ENCODE measurements at places on chromosomes 1 and 21. TPM values are rescaled to one million over a fixed set of nuclear protein-coding genes. Genes with fewer than 3 reads are reported as not detected.
A peak's percentile ranks its signal among the peaks of the same experiment; 100 is the strongest.

The NKAIN1 gene
- not detected for total RNA-seq

The ADAM30 gene
- not detected for total RNA-seq

- DNase-seq = no peak
Observed at GRCh38 chr1:81371864-81372263, 428.9 kb upstream of the ADGRL2 start.

DNA sequence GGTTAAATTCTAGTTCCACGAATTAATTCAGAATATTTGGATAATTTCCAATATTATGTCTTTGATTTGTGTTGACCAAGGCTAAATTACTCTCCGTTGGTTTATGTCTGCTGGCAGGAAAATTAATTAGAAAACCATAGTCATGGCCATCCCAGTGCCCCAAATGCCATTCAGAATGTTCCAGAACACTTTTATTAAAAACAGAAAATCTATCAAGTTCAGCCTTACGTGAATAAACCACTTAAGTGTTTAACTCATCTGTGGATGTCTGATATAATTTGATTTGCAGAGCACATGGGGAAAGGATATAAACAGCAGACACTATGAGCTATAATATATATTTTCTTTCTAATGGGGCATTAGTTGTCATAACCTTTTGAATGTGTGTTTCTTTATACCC is 480.7 kb downstream of the MRPL39 start:
- DNase-seq = no peak

DNA sequence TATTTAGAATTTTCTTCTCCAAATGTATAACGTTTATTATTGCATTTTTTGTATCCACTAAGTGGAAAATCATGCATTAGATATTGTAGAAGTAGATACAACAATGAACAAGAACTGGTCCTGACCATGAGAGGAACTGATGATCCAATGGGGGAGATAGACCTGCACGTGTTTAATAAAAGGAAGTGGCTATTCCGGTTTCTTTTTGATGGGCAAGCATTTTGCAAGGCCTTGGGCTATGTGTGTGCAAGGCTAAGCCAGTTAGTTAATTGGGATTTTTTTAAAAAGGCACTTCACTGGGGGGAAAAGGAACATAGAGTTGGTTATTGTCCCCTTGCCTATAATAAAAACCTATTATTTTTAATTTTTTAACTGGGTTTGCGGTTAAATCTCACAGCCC is 961 bp upstream of the VCAM1 start:
- DNase-seq = no peak

The SERTAD4 gene
- total RNA-seq = not detected

DNA sequence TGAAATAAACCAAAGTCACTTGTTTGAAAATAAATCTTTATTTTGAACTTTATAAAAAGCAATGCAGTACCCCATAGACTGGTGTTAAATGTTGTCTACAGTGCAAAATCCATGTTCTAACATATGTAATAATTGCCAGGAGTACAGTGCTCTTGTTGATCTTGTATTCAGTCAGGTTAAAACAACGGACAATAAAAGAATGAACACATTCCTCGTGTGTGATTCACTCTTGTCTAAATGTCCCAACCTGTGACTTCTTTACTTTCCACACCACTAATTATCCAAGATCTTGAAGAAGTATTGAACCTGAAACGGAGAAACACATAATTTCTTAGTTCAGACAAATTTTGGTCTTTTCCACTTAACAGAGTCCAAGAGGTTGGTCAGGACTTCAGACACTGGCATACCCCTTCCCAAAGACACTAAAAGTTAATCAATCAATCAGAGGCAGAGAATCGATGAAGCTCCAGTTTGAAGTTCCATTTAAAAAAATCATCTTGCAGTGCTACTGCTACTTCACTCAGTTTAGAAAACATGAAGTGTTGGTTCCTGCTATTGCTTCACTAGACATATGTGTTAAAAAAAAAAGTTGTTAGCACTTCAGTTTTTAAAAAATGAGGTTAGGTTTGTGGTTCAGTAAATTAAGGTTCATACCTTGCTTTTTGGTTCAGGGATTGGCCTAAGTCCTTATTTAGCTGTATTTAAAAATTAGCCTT is 26.2 kb downstream of the ATP1B1 start:
- no peak for DNase-seq

DNA sequence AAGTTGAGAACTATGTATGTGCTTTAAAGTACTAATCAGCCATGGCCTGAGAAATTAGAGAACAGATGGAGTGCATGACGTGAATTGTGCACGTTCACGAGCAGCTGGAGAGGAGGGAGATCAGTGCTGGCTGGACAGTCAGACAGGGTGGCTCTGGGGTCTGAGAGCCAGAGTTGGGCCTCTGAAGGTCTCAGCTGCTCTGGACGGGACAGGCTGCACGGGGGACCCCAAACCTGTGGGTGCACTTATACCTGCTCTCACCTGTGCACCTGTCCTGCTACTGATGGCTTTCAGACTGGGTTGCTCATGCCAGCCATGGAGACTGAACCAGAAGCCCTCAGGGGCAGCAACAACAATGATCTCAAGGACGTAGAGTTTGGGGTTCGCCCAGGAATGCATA is 43.5 kb downstream of the UMODL1 start:
- no peak for DNase-seq

GRCh38 chr1:119093721-119094120 is 46.7 kb downstream of the WARS2 start:
- no peak for DNase-seq

- DNase-seq = no peak
Observed at GRCh38 chr1:95578462-95578861, 344.5 kb downstream of the RWDD3 start.

DNA sequence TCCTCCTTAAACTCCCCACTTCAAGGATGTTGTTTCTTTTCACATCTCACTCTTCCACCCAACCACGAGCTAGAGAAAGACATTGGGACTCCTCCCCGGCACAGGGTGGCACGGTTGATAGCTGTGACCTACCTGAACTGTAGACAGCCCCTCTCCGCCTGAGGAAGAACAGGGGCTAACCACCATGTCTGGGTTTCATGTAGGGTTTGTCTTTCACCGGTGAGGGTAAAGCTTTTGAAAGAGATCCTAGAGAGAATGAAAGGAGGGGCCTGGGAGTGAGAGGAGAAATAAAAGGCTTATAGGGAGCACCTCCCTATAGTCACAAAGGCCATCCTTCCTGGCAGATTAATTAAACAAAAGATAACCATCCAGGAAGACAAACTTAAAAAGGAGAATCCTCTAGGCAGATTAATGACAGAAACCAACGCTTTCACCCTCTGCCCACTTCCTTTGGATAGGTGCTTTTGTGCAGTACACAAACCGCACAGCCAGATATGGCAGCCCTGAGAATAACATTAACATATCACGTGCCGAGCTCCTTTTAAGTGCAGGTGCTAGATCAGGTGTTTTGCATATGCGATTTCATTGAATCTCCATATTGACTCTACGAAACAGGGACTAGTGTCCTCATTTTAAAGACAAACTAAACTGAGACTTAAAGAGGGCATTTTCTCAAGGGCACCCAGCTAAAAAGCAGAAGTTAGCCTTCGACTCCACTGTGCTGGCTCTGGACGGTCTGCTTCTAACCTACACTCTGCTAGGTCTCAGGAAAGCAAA is 178.1 kb upstream of the RUNX1 start:
- peak; percentile 42 for DNase-seq

DNA sequence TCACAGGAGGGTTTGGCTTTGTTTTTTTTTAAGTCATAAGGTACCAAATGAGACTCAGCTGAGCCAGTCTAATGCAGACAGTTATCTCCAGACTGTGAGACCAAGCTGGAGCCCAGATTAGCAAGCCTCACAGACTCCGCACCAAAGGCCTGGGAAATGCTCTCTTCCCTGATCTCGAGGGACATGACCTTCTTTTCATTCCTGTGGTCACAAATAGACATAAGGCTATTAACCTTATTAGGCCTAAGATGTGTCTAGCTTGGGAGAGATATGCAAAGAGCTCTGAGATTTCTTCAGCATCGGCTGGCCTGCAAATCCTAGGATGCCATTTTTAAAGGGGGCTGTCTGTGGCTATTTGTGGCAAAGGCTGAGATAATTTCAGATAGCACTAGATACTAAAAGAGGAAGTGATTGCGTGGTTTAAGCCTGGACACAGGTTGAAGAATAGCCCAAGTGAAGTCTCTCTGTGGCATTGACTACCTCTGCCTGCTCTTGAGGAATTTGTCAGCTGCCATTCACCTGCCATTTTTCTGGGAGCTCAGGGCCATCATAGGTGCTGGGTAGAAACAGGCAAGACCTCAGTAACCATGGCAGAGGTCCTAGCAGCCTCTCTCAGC is 301.3 kb downstream of the SIPA1L2 start:
- DNase-seq = no peak

- no peak for DNase-seq
Observed at GRCh38 chr1:232542633-232543593, 87.0 kb downstream of the SIPA1L2 start.

DNA sequence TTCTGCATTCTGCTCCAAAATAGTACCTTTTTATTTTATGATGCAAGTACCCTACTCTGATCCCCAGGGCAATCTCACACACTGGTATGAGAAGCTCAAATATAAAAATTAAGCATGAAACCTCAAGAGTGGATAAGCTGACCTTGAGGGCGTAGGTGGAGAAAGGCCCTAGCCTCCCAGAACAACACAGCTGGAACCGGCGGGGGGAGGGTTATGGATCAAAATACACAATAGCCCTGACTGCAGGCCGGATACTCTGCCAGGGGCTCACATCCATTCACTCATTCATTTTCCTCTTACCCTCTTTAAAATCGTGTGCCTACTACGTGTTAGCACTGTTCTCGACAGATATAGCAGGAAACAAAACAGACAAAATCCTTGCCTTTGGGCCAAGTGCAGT is 32.8 kb upstream of the ECE1 start:
- no peak for DNase-seq

GRCh38 chr1:7223334-7224080 is 438.3 kb downstream of the CAMTA1 start:
- DNase-seq = no peak

The NDC1 gene
- 33.3 TPM for total RNA-seq

The C1orf141 gene
- not detected for total RNA-seq

DNA sequence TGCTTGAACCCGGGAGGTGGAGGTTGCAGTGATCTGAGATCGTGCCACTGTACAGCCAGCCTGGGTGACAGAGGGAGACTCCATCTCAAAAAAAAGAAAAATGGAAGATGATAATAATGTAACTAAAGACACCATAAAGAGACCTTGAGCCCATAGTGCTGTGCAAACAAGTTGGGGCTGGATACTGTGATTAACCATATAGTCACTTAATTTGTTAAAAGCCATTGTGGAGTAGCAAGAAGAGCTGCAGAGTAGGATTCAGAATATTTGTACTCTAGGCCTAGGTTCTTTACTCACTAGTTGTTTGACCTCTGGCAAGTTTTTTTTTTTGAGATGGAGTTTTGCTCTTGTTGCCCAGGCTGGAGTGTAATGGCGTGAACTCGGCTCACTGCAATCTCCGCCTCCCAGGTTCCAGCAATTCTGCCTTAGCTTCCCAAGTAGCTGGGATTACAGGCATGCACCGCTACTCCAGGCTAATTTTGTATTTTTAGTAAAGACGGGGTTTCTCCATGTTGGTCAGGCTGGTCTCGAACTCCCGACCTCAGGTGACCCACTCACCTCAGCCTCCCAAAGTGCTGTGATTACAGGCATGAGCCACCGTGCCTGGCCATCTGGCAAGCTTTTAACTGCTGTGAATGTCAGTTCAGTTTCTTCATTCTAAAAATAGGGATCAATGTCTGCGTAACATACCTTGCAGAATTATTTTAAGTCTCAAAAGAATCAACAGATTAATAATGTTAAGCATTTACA is 12.8 kb downstream of the CAP1 start:
- no peak for DNase-seq

- no peak for DNase-seq
Observed at GRCh38 chr1:32885676-32886003, 651 bp upstream of the HPCA start.

The SLC30A2 gene
- total RNA-seq = not detected

The AZIN2 gene
- 2.1 TPM for total RNA-seq

The FCRLB gene
- total RNA-seq = not detected

The TNNT2 gene
- total RNA-seq = not detected

GRCh38 chr1:155591770-155592169 is 18.2 kb upstream of the MSTO1 start:
- DNase-seq = no peak

GRCh38 chr1:69172003-69173000 is 395.4 kb upstream of the LRRC7 start:
- no peak for DNase-seq

GRCh38 chr1:51264451-51264850 is 28.4 kb downstream of the RNF11 start:
- DNase-seq = no peak

- DNase-seq = no peak
Observed at GRCh38 chr1:225697428-225697827, 44.5 kb upstream of the ENAH start.

GRCh38 chr1:82143108-82143833 is 342.5 kb downstream of the ADGRL2 start:
- DNase-seq = no peak

The ZNF683 gene
- not detected for total RNA-seq

DNA sequence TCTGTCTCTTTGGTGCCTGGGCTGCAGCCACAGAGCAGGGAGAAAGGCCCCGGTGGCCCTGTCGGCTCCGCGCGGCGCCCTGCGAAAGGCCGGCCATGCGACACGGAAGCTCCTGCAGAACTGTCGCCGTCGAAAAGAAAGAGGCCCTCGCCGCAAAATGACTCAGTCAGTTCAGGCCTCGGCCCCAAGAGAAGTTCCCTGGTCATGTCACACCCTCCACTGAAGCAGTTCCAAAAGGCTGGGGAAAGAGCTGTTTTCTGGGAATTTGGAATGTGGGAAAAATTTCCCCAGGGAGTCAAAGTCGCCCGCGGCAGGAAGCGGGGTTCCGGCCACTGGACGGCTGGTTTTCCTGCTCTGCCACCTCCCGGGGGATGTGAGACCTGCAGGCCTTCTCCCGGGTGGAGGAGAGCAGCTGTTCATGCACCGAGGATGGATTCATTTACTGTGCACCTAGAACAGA is 115.8 kb upstream of the ZNF678 start:
- no peak for DNase-seq

The SPATA45 gene
- total RNA-seq = not detected

GRCh38 chr1:29331729-29332128 is 95.4 kb downstream of the PTPRU start:
- DNase-seq = no peak

DNA sequence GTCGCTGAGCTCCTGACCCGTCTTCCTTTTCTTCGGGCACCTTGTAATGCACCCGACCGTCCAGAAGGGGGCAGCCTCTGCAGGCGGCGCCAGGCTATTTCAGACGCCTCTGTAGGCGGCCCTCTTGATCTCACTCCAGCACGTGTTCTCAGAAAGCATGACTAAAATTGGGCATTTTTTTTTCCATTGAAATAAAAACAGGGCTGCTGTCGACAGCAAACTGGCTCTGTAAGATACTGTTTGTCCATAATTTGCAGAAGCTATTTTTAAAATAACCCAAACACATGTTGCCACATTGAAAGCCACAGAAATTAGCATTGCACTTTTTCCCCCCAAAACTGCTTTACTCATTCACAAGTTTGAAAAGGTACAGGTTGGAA is 78.0 kb downstream of the STUM start:
- DNase-seq = peak; percentile 82

The SH2D2A gene
- 215 TPM for total RNA-seq

DNA sequence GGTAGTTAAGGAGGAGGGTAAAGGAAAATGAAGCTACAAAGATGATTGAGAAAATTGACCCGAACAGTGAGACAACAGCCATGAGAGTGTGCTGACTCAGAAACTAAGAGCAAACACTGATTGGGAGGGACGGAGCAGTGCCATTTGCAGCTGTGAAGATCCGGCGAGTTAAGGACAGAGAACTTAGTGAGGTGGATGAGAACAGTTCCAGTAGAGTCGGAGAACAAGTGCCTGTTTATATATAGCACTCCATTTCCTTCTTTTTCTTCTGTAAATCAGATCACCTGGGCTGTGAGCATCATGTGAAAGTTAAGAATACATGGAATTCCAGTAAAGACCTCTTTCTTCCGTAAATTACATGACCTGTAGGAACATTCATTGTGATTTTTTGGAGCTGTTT is 145.7 kb downstream of the KCNK2 start:
- no peak for DNase-seq

Data from activated naive CD4-positive, alpha-beta T cell treated with anti-CD3 and anti-CD28 coated beads, Interleukin-2, amount 50 U/mL, for 72 hours (primary cell).